ENCODE measurements at places on chromosomes 13 and 19.
A peak's percentile ranks its signal among the peaks of the same experiment; 100 is the strongest.

DNA sequence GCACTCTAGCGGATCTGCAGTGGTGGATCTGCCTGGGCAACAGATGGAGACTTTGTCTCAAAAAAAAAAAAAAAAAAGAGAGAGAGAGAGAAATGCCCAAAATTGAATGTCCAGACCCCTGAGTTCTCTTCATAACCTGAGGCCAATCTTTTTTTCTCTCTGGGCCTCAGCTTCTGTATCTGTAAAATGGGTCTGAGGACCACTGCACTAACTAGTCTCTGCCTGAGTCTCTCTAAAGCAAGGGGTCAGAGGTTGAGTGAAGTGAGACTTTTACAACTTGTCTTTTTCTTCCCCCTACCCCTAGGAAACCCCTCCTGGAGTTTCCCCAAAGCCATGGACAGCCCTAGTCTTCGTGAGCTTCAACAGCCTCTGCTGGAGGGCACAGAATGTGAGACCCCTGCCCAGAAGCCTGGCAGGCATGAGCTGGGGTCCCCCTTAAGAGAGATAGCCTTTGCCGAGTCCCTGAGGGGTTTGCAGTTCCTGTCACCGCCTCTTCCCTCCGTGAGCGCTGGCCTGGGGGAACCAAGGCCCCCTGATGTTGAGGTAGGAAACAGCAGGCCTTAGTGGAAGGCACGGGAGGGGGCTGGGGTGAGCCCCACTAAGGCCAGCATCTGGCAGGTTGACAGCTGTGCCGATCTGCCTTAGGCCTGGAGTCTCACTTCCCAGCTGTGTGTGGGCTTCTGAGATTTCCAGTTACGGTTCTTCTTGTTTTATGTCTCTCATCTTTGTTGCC is 1.8 kb downstream of the TMEM91 start:
- DNase-seq = no peak

GRCh38 chr19:40581531-40581930 is 4.9 kb downstream of the SHKBP1 start:
- DNase-seq = no peak

- DNase-seq = no peak
Measured at GRCh38 chr19:47363758-47364531, 14.8 kb downstream of the DHX34 start.

- no peak for DNase-seq
Measured at GRCh38 chr13:105825071-105825470, 710.4 kb downstream of the EFNB2 start.

GRCh38 chr13:44273991-44274770 is 99.4 kb upstream of the SERP2 start:
- peak; percentile 76 for DNase-seq

DNA sequence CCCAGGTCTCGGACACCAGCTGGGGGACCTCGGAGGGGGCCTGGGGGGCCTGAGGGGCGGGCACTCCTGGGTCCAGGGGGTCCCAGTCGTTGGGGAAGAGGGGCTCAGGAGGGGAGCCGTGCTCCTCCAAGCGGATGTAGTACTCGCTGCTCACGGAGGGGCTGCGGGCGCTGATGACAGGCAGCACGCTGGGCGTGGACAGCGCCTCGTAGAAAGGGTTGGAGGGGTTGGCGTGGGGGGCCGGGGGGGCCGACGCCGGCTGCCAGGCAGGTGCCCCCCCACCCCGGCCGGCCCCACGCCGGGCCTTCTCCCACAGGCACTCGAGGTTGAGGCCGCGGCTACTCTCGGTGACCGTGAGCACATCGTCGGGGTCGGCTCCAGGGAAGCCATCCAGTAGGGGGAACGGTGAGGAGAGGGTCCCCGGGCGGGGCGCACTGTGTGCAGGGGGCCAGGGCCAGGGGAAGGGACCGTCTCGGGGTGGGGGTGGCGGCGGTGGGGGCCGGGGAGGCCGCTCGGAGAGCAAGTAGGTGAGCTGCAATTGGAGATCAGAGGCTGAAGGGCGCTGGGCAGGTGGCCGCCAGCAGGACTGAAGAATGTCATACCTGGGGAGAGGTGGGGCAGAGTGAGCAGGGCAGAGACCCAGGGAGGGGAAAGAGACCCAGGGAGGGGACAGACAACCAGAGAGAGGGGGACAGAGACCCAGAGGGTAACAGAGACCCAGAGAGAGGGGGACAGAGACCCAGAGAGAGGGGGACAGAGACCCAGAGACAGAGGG is 12.1 kb downstream of the LMTK3 start:
- no peak for DNase-seq

GRCh38 chr13:20303636-20304035 is 71.5 kb upstream of the GJB6 start:
- no peak for DNase-seq

DNA sequence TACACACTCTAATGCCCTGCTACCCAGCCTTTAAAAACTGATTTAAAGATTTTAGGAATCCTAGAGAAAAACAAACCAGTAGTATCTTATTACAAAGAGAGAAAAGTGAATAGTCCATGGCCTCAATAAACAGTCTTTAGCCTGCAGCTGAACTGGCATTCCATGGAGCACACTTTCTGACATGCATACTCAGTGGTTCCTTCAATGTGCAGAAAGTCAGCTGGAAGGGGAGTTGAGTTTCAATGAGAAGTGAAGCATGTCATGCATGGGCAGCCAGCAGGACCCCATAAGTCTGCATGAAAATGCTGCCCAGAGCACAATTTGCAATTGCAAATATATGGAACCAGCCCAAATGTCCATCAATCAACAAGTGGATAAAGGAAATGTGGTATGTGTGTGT is 273.7 kb downstream of the UQCRFS1 start:
- no peak for DNase-seq

DNA sequence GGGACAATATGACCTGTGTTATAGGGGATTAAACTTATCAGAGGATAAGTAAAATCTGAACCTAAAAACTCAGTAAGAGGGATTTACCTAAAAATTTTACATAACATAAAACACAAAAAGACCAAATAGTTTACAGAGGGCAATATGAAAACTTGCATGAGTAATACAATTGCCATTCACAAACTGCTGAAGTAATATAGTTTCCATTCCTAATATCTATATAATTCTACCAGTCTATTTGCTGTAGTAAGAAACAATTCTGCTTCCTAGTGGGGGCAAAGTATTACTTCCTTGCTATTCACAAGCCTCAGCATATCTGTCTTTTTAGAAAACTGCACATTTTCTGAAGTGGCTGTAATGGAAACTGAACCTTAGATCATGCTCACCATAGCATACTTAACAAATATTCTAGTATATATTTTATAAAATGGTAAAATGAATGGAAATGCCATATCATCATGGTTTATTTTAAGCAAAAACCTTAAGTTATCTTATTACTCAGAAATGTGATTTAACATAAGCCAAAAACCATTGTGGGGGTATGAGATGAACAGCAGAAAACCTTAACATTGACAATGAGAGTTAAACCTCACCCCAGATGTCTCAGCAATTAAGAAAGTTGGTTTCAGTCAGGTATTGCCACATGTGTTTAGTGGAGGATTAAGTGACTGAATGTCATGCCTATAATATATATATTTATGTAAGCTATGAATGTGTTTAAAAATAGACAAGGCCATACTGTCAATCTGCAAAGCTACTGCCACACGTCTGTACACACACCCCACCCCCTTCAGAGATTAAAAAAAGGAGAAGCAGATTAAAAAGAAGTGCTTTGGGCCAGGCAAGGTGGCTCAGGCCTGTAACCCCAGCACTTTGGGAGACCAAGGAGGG is 136.8 kb downstream of the MIPEP start:
- no peak for DNase-seq

DNA sequence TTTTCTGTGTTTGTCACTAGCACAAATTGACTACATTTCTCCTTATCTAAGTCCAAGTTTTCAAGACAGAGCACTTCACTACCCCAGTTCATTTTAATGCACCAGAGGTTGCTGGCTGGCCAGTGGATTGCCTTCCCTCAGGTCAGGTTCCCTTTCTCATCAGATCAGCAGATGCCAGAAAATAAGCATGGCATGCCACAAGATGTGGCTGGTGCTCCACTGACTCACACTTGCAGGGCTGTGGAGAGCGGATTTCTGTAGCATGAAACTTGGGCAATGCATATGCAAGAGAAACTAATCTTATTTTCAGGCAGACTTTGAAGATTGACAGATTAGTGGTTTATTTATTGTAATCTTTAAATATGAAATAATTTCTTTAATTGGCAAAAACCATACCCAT is 79.5 kb downstream of the RUBCNL start:
- DNase-seq = no peak

DNA sequence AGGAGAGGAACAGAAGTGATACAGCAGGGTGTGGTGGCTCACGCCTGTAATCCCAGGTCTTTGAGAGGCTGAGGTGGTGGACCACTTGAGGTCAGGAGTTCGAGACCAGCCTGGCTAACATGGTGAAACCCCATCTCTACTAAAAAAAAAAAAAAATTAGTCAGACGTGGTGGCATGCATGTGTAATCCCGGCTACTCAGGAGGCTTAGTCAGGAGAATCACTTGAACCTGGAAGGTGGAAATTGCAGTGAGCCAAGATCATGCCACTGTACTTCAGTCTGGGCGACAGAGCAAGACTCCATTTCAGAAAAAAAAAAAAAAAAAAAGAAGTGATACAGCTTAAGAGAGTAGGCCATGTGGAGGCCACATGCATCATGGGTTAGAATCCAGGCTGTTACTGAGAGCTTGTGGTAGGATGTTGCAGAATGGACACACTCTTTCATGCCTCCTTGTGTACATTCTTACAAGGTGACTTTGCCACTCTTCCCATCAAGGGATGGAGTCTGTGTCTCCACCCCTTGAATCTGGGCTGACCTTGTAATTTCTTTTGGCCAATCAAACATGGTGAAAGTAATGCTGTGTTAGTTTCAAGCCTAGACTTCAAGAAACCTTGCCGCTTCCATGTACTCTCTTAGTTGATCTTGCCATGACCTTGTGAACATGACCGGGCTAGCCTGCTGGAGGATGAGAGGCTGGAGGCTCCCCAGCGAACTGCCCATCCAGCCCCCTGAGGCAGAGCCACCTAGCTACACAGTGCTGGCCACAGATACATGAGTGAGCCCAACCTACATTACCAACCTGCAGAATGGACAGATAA is 12.3 kb downstream of the FAM187B start:
- no peak for DNase-seq

GRCh38 chr13:110044551-110045111 is 258.2 kb upstream of the IRS2 start:
- DNase-seq = no peak

GRCh38 chr13:77537289-77537919 is 1.9 kb downstream of the SCEL start:
- no peak for DNase-seq

GRCh38 chr13:109480011-109480955 is 306.1 kb downstream of the IRS2 start:
- DNase-seq = no peak

- no peak for DNase-seq
Measured at GRCh38 chr13:49540552-49540951, 44.8 kb downstream of the PHF11 start.

DNA sequence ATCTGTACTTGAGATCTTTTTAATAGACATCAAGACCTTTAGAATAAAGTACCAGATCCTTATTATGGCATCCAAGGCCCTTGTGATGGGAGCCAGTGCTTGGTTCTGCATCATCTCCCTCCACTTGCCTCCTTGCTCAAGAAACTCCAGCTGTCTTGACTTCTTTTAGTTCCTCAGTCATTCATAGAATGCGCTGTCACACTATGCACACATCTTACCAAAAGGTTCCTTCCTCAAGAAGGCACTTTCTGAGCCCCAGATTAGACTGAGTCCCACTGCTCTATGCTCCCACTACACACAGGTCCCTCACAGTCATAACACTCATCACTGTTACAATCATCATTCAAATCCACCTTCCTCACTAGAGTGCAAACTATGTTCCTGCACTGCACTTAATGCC is 57.8 kb upstream of the ITM2B start:
- no peak for DNase-seq

DNA sequence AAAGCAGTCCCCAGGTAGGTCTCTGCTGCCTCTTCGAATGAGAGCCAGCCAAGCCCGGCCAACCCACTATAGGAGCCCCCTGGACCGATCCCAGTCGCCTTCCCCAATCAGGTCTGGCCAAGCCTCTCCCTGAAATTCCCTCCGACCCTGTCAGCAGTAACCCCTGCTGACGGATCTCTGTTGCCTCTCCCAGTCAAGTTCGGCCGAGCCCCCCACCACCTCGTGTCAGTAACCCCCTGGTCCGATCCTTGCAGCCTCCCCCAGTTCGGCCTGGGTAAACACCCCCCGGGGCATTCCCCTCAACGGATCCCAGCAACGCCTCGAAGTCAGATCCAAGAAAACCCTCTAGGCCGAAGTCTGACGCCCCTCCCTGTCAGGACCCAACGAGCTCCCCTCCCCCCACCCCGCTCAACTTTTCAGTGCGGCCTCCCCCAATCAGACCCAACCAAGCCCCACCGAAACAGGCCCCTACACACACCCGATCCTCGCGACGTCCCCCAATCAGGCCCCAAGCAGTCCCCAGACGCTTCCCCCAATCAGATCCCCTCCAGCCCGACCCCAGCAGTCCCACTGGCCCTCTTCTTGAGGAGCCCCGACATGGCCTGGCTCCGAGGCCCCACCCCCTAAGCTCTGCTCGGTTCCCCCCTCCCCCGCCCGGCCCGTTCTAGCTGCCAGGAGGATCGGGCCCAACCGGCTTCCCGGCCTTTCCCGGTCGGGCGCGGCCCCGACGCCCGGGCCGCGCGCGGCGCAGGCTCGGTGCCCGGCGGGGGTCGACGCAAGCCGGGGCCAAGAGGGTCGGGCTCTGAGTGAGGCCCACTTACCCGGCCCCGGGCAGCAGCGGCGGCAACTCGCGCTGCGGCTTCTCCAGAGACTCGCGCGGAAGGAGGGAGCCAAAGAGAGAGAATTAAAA is 1.8 kb downstream of the TNPO2 start:
- DNase-seq = peak; percentile 25

GRCh38 chr19:31326329-31327028 is 22.8 kb downstream of the TSHZ3 start:
- no peak for DNase-seq

DNA sequence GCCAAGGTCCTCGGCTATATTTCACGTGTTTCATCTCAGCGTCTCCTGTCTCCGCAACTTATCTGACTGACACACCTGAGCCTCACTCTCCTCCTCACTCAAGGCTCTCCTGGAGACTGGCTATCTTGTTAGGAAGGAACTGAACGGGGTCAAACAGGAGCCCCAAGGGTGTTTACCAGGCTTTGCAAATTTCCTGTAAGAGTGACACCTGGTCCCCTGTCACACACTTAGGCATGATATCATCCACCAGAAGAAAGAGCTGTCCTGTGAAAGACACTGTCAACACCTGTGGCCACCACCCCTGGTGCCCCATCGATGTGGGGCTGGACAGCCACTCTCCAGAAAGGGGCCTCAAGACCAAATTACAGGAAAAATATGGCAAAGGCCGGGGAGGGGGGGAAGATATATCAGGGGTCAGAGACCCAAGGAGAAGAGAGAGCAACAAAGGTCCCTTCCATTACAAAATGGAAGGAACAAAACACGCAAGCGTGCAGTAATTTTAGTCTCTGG is 2.9 kb downstream of the CD70 start:
- no peak for DNase-seq

- no peak for DNase-seq
Measured at GRCh38 chr13:42794577-42795275, 13.3 kb downstream of the FAM216B start.

- DNase-seq = no peak
Measured at GRCh38 chr19:48111280-48111679, 663 bp upstream of the PLA2G4C start.
